ENCODE measurements at places on chromosomes 16 and 17.

- no peak for DNase-seq
Observed at GRCh38 chr17:63191610-63192009, 225.6 kb downstream of the TANC2 start.

- no peak for DNase-seq
Observed at GRCh38 chr17:32773856-32774694, 102.8 kb downstream of the MYO1D start.

DNA sequence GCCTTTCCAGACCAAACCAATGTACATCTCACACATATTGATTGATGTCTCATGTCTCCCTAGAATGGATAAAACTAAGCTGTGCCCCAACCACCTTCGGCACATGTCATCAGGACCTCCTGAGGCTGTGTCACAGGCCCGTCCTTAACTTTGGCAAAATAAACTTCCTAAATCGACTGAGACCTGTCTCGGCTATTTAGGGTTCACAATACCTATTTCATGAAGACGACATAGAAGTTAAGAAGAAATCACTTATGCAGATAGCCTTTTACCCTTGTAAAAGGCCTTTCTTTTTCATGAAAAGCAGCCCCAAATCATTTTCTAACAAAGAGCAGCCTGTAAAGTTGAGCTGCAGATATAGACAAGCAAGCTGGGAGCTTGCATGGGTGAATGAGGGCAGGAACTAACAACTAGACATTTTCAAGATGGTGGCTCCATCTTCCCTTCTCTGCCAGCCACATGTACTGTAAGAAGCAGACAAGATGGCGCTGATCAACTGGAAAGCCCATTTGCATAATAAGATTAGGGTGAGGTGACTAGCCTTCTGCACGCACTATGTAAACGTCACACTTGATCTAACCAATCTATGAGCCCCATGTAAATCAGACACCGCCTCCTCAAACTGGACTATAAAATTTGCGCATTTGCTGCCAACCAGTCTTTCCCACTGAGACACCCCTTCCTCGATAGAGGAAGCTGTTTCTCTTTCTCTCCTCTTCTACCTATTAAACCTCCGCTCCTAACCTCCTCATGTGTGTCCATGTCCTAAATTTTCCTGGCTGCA is 4.7 kb upstream of the KDM8 start:
- no peak for DNase-seq

- DNase-seq, result no peak
Observed at GRCh38 chr16:10982465-10983150, 38.2 kb downstream of the CLEC16A start.

GRCh38 chr17:55354941-55355340 is 66.7 kb downstream of the MMD start:
- no peak for DNase-seq

GRCh38 chr16:2597560-2597902 is 59.7 kb downstream of the PDPK1 start:
- DNase-seq, result no peak

GRCh38 chr16:57534881-57535658 is 1.3 kb downstream of the CCDC102A start:
- no peak for DNase-seq

- no peak for DNase-seq
Observed at GRCh38 chr17:40363111-40363827, 1.3 kb downstream of the GJD3 start.

GRCh38 chr16:30894540-30895368 is 877 bp upstream of the BCL7C start:
- DNase-seq, result no peak

GRCh38 chr17:15914400-15915170 is 30.3 kb upstream of the ADORA2B start:
- no peak for DNase-seq

GRCh38 chr17:38851434-38851833 is 2.1 kb downstream of the RPL23 start:
- no peak for DNase-seq

DNA sequence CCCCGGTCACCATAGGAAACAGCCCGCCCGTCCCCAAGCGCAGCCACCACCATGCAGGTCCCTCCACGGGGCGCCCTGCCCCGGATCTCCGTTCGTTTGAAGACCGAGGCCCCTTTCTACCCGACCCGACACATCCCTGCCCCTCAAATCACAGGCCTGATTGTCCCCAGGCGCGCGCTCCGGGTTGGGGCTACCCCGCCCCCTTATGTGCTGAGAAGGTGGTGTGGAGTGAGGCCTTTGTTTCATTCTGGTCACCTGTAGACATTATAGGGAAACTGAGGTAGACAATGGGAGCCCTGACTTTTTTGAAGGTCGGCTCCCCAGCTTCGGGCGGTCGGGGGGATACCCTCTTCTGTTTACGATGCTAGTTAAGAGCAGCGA is 763 bp upstream of the ACTG1 start:
- DNase-seq, result no peak

GRCh38 chr17:6893382-6894205 is 62.1 kb upstream of the TEKT1 start:
- DNase-seq, result no peak

GRCh38 chr16:13157082-13157481 is 255.7 kb downstream of the SHISA9 start:
- no peak for DNase-seq

DNA sequence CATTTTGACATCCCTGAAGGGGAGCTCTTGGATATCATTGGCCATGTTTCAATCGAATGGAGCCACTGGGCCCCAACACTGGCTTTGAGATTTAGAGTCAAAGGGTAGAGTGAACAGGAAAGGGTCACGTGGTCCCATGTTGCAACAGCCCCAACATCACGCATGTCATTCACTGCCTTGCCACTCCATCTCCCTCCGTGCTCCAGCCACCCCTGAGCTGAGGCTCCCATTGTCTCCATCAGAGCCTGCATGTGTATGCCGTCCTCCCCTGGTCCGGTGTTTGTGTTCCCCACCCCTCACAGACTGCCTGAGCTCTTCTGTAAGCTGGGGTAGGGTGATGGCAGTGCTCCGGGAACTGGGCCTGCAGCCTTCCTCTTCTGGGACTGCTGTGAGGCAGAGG is 12.1 kb downstream of the NFE2L1 start:
- DNase-seq, result no peak

- no peak for DNase-seq
Observed at GRCh38 chr16:47687694-47688093, 226.6 kb downstream of the PHKB start.

GRCh38 chr17:73489333-73489732 is 154.9 kb downstream of the SDK2 start:
- DNase-seq, result no peak

GRCh38 chr16:83552228-83552627 is 255.6 kb upstream of the HSBP1 start:
- no peak for DNase-seq

GRCh38 chr17:81515530-81516041 is 3.0 kb upstream of the ACTG1 start:
- no peak for DNase-seq

DNA sequence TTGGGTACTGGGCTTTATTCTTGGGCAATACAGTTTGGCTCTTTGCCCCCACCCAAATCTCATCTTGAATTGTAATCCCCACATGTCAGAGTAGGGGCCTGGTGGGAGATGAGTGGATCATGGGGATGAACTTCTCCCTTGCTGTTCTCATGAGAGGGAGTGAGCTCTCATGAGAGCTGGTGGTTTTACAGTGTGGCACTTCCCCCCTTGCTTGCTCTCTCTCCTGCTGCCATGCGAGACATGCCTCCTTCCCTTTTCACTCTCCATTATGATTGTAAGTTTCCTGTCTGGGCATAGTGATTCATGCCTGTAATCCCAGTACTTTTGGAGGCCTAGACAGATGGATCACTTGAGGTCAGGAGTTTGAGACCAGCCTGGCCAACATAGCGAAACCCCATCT is 18.1 kb upstream of the CNEP1R1 start:
- DNase-seq, result no peak

DNA sequence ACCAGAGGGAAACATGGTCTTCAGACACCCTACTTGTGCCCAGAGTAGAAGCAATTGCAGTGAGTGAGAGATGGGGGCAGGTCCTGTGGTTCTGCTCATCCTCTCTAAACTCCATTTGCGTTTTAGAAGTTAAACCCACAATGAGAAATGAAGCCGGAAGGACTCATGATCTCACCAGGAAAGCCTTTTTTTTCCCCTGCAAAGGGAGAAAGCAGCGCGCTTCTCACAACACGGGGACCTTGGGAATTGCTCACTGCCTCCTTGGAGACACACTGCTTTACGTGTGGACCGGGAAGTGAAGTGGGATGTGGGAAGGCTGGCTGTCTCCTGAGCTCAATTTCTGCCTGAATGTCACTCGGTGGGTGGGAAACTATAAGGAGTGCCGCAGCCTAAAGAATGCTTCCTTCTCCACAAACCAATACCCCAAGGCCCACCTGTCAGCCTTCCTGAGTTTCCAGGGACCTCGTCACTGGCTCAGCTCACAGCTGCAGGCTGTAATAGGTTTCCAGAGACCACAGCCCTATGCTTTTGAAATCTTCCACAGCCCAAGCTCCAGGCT is 365.4 kb downstream of the XYLT1 start:
- no peak for DNase-seq

DNA sequence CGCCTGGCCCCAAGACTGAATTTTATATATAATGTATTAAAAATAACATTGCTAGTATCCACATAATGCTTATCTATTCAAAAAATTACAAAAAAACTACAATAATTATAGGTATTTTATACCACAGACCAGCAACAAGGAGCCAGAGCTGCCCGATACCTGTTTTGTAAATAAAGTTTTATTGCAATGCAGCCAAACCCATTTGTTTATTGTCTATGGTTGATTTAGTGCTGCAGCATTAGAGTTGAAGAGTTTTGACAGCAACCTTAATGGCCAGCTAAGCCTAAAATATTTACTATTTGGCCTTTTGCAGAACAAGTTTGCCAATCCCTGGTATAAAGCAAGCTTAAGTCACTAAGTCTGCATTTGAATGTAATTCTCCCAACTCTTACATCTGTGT is 5.6 kb downstream of the MEIOC start:
- no peak for DNase-seq

DNA sequence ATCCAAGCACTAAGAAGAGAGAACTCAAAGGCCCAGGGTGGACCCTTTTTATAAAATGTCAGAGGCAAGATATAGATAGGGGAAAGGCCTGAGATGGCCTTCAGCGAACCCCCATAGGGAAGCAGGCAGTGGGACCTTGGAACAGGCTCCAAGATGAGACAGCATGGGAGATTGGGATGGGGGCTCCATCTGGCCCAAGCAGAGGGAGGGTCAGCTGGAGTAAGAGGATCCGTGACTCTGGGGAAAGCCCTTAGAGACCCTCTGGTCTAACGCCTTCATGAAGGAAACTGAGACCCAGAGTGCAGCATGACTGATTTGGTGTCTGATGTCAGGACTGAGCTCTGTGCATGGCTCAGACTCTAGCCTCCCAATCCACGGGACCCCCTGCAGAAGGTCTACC is 30.8 kb downstream of the C17orf100 start:
- DNase-seq, result no peak

- no peak for DNase-seq
Observed at GRCh38 chr17:29005936-29006511, at the start of gene SEZ6. TSS of gene SEZ6 (minus strand) at chr17:29006033. CDS start at chr17:29005869, 164 bp downstream.

- no peak for DNase-seq
Observed at GRCh38 chr16:12253731-12254130, 277.2 kb downstream of the SNX29 start.

DNA sequence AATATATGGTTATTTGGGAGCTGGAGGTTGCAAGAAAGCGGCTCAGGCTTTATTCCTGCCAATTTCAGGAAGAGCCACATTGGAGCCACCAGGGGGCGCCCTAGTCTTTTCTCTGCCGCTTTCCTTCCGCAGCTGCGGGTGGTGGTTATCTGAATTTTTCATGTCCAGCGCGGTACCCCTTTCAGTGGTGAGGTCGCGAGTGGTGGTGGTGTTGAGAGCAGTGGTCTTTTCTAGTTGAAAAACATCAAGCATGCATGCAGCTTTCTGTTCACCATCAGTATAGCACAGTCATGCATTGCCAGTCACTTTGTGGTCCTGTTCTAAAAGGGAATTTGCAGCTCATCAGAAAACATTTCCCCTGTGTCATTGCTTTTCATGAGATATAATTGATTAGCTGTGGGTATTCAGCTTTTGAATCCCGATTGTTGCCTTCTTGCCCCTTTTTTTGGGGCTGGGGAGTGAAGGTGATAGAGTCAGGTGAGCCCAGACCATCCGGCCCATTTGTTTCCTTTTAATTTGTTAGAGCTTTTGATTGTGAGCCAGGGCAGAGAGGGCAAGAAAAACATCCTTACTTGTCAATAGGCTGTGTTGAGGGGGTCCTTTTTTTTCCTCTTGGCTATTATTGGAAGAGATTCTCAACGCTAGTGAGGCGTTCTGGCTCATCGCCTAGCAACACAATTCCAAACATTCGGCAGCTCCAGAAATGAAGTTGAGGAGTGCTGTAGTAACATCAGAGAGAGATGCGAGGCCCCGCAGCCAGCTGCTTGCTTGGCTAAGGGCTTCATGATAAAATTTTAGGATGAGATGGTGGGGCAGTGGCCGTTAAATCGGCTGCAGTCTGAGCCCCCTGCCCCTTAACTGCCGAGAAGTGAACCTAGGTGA is 119.0 kb downstream of the SNX29 start:
- DNase-seq, result peak; percentile 5

- DNase-seq, result no peak
Observed at GRCh38 chr16:69396187-69397061, 10.6 kb upstream of the TERF2 start.

DNA sequence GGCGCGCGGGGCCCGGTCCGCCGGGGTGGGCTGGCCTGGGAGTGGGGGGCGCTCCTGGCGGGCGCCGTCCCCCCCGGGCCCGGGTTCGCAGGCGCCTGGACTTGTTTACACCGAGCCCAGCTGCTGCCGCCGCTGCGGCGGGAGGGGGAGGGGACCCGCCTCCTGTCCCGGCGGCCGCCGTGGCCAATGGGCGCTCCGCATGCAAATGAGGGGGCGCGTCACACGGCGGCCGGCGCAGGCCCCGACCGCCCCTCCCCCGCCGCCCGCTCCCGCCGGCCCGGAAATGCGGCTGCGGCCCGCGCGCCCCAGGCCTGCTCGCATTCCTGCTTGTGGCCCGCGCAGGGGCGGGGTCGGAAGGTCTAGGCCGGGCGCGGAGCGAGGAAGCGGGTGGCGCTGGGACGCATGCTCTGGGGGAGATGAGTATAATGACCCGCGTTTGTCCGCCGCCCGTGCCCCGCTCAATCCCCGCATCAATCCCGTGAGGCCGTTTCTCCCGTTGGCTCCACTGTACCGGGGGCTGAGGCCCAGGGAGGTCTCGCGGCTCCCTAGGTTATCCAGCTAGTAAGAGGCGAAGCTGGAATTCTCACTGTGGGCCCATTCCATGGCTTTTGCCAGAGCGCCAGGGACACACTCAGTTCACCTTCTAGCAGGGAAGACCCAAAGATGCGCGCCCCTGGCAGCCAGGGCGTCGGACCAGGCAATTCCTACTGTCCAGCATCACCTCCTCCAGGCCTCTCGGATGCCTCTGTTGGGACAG is at the start of gene YPEL3:
Gene YPEL3 (minus strand): TSS at position 109 of the 757 bp plus-strand sequence. CDS start 731 bp downstream, outside the sequence.
- peak; percentile 78 for DNase-seq
